ENCODE measurements at places on chromosomes 3 and 15.

- DNase-seq: no peak
Measured at GRCh38 chr3:26018889-26019288, 229.0 kb downstream of the OXSM start.

GRCh38 chr3:126896067-126896441, 86.9 kb upstream of the PLXNA1 start:
- DNase-seq: no peak

DNA sequence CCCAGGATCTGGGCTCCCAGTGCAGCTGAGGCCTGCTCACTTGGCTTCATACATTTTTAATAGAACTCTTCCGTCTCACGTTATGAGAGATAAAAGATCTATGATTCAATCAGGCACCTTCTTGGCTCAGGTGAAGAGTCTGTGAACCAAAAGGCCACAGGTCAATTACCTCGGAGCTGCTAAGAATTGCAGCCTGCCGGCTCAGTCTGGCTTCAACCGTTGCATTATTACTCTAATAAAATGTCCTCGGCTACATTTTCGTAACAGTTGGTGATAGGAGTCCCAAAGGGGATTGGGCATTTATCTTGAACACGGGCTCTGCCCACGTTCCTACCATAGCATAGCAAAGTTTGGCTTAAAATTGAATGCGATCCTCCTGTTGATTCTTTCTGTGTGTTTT, 176.3 kb downstream of the SLCO3A1 start:
- DNase-seq: no peak

DNA sequence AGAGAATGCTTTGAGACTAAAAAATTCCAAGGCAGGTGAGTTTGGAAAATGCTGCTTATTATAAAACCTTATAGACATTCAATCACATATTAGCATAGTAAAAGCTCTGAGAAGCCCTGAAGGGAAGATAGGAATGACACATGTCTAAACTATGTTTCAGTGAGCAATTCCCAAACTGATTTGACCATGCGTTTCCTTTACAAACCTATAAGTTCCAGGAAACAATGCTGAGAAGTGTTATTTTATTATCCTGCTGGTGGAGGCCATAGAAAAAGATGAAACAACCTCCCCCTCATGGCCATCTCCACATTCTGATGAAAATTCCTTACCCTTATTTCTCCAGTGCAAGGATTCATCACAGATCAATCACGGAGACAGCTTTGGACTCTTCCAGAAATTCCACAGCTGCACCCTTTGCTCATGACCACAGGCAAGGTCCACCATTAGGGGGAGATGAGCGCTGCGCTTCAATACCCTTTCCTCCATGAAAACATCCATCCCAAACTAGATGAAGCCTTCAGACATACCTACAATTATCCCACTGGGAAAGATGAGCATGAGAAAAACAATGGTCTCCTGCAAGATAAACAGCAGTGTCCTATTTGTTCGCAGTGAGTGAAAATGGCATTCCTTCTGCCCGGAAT, 372.1 kb downstream of the MAGI1 start:
- no peak for DNase-seq

DNA sequence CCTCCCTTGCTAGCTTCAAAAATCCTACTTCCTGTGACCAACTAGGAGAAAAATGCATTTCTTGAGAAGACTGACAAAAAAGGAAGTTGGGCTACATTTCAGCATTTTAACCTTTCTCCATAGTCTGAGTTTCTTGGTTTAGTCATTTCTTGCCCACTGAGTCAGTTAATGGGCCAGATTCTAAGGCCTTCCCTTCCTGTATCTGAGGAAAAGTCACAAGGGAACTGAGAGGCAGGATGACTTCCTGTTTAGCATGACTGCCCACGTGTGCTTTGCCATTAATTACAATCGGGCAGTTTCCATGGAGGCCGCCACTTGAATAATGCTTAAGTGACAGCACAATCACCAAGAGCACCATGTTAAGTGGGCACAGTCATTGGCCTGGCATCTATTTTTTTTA, 794.4 kb upstream of the LMCD1 start:
- DNase-seq: no peak

- no peak for DNase-seq
Measured at GRCh38 chr3:137468446-137468845, 295.7 kb upstream of the SOX14 start.

DNA sequence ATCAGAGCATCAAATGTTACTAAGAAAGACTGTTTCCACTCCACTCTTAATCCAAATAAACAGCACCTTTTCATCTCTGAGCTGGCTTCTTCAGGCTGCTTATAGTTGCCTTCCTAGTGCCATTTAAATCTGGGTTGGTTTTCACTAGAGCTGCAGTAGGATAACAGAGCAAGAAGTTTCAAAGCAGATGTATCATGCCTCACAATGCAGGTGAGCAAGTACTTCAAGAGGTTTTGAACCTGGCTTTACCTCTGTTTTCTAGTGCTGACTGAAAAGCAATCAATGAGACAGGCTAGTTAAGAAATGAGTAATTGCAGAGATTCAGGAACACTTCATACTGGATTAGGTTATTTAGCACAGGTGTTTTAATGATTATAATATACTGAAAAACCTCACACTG, 147.7 kb upstream of the SATB1 start:
- DNase-seq: no peak

GRCh38 chr15:81182756-81183438, 13.8 kb upstream of the IL16 start:
- no peak for DNase-seq

DNA sequence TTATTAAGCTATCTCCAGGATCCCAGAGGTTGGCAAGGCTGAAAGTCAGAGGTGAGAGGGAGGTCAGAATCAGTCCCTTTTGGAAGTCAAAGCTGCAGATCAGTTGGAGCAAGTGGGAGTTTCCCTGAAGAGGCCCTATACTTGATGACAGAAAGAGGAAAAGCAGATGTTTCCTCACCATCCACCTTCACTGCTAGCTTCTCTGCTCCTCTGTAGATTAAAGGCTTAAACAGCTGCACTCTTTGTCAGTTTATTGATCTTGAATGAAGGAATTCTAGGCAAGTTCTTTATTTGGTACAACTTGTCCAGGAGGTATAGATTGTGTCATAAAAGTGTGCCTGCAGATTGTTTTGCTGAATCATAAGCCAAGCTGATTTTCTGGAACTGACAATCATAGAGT, 408.2 kb upstream of the TGFBR2 start:
- DNase-seq: no peak

GRCh38 chr3:30943206-30943605, 48.7 kb upstream of the GADL1 start:
- DNase-seq: no peak

DNA sequence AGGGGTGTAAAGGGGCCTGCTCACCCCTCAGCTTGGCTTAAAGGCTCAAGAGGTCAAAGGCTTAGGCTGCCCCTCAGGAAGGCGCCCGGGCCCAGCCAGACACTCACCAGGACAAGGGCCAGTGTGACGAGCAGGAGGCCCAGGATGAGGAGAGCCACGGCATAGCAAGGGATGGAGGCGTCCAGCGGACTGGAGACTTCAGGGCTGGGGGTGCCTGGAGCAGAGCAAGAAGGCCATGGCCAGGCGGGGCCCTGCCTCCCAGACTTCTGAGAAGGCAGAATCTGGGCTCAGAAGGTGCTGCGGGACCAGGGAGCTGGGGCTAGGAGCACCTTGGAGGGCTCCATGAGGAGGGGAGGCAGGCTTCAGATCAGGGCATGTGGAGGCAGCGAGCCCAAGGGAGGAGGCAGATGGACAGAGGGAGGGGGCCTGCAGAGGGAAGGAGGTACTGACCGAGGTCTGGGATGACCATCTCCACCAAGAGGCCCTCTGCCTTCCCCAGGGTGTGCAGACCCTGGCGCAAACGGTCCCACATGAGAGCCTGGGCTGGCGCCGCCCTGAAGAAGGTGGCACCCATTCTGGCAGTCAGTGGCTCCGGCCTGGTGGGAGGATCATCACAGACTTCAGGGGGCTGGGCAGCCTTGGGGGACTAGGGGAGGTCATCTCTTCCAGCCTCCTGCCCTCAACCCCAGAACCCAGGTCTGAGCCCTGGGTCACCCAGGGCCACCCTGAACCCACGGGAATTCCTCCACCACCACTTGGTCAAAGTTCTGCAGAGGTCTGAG, 24.5 kb downstream of the C15orf39 start:
- DNase-seq: no peak

- DNase-seq: no peak
Measured at GRCh38 chr15:77243716-77244401, 172.9 kb upstream of the TSPAN3 start.

DNA sequence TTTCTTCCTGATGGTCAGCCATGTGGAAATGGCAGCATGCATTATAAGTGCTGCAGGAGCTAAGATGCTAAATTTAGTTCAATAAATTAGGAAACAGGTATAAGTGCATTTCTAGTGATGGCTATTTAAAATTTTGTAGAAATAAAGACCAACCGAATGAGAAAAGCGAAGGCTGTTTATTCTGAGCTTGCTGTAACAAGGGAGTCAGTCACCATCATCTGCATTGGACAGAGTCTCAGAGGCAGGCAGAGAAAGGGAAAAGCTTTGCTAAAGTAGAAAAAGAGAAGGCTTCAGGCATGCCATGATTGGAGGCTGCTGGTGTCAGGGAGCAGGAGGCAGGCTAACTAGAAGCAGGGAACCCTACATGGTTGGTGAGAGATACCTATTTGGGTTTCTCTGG, 451.0 kb downstream of the EDEM1 start:
- no peak for DNase-seq

DNA sequence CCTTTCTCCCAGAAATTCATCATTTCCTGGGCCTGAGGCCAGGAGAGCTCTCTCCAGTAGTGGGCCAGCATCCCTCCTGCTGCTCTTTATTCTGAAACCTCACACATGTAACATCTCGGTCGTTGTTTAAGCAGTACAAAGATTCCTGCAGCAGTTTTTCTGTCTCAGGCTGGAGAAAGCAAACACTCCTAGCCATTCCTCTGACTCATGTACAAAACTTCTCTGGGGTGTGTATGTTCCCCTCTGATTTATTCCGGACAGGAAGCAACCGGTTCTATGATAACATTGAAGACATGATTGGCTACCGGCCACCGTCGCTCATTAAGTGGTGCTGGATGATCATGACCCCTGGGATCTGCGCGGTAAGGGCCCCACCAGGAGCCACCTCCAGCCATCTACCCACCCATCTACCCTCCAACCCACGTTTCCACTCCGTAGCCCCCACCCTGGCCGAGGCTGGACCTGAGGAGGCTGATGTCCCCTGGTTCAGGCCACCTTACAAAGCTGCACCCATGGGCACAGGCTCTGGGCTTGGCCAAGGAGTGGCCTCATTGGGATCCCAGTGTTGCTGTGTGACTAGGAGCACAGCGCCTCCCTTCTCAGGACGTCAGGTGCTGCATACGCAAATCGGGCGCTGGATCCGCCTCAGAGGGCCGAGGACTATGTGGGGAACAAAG, 58.6 kb upstream of the SLC6A1 start:
- no peak for DNase-seq

DNA sequence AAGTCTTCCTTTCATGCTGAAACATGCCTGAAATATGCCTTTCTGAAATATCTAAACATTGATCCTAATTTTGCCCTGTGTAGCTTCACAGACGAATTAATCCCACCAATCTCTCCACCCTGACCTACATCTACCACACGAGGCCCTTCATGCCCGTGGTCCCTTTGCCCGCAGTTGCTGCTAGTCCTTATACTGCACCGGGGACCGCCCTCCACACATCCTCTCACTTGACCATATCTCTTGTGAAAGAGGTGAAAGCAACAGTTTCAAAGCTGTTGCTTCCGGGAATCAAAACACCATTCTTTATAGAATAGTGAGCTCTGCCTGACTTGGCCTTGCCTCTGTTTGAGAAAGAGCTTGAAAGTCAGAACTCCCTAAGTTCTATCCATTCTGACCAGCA, 499.5 kb downstream of the NTRK3 start:
- no peak for DNase-seq

DNA sequence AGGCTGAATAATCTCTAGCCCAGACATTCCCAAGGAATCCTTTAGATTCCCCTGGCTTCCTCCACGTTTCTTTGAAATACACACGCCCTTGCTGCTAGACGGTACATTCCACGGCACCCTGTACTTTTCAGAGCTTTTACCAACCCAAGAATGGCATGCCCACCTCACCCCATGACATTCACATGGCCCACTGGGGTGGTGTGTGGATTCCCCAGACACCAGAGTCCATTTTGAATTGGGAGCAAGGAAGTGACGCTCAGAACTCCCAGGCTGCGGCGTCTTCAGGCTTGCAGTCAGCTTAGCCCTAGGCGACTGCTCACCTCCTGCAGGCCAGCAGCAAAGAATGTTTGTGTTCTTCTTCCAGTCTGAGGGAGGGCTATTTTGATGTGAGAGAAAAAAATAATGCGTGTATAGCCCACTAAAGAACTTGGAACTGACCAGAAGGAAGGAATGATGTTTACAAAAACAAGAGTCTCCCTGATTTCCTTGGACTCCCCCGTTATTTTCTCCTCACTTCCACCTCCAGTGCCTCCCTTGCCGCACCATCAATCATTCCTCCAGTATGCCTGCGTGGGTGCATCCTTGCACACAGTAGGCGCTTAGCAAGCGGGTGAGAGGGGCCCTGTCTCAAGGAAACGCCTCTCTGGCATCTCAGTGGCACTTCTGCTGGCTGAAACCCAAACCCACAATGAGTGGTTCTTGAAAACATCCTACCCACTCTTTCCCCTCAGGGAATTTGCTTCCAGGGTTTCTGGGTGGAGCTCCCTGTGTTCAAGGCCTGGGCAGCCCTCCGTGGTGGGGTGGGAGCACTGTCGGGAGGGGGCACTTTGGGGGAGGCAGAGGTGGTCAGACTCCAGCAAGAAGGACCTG, 59.9 kb downstream of the SMAD6 start:
- DNase-seq: no peak

- DNase-seq: no peak
Measured at GRCh38 chr3:185837414-185837813, 12.6 kb upstream of the IGF2BP2 start.

DNA sequence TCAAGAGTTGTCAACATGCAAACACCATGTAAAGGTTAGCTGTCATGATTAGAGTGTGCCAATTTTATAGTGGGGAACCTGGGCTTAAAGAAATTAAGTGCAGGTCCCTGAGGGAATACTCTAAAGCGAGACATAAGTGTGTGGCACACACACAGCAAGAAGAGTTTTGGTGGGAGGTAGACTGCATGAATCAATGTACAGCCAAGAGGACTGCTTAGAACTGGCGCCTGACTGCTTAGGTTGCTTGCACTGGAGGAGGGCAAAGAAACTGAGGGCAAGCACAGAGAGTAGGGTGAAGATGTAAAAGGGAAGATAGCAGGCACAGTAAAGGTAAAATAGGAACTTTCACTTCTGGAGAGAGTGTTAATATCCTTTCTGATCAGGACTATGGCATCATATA, 184.9 kb downstream of the SOX2 start:
- DNase-seq: no peak

DNA sequence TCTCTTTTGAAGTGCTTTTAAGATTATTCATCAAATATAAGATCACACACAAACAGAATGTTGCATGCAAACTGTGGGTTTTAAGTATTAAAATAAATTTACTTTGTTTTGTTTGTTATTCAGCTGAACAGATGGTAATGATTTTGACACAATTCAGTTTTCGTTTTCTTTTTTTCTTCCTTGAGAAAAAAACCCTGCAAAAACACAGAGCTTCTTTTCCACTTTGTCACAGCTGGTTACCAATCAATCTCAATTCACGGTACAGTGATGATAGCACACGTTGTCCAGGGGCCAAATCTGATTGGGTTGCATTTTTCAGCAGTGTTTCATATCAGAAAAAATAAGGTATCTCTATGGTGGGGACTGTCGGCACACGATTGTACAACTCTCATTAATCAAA, 473.6 kb downstream of the ROBO2 start:
- DNase-seq: no peak

- no peak for DNase-seq
Measured at GRCh38 chr15:56146756-56147155, 96.9 kb downstream of the RFX7 start.

Measured in activated CD8-positive, alpha-beta memory T cell treated with anti-CD3 and anti-CD28 coated beads for 48 hours (primary cell).